ENCODE measurements at places on chromosomes 2 and 18.

GRCh38 chr2:160918906-160919503 is 241.2 kb upstream of the TANK start:
- no peak for DNase-seq

GRCh38 chr18:75696391-75696790 is 268.9 kb upstream of the SMIM21 start:
- DNase-seq, result no peak

DNA sequence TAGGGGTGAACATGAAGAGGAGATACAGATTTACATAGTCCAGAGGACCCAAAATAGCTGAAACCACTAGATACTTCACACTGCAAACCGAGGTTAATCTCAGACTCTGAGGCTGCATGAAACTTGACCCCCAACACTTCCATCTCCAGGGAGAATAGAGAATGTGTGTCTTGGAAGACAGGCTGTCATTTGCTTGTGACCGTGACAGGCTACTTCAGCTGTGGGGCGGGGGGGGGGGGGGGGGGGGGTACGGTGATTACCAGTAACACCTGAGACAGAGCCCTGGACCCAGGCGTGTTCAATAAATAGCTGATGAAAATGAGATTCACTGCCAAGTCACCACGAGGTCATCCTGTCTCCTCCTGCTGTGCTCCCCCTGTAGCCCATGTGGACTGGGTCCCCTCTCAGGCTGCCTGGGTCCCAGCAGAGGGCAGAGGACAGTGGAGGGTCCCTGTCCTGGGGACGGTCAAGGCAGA is 5.7 kb upstream of the KLHL29 start:
- no peak for DNase-seq

GRCh38 chr2:3739313-3739712 is 35.9 kb downstream of the DCDC2C start:
- DNase-seq, result no peak

GRCh38 chr2:240884221-240884620 is 11.7 kb downstream of the MAB21L4 start:
- DNase-seq, result no peak

- DNase-seq, result no peak
Observed at GRCh38 chr2:174778085-174778981, 14.1 kb upstream of the CHRNA1 start.

- no peak for DNase-seq
Observed at GRCh38 chr2:64880193-64880951, 108.8 kb upstream of the SLC1A4 start.

DNA sequence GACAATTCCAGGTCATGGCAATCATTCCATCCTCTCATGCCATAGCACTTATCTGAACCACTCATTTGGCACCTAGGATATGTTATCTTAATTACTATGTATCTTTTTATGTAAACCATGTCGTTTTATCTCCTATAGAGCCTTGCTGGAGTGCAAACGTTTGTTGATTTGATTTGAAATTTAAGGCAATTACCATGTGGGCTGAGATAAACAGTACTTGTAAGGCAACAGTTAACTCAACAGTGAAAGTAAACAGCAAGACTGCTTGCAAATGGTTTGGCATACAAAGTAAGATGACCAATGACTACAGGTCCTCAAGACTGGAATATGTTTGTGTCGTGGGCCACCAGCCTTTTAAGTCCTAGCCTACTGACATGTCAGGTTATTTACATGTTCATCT is 133.7 kb upstream of the ZFP36L2 start:
- DNase-seq, result no peak

DNA sequence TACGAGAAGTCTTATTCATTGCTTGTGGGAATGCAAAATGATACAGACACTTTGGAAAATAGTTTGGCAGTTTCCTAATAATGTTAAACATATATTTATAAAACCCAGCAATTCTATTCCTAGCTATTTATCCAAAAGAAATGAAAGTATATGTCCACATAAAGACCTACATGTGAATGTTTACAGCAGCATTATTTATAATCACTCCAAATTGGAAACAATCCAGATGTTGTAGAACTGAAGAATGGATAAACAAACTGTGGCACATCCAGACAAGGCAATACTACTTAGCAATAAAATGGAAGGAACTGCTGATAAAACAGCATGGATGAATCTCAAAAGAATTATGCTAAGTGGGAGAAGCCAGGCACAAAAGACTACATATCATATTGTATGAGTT is 19.3 kb downstream of the MRPL33 start:
- no peak for DNase-seq

- no peak for DNase-seq
Observed at GRCh38 chr18:49697757-49698524, 115.4 kb downstream of the ACAA2 start.

DNA sequence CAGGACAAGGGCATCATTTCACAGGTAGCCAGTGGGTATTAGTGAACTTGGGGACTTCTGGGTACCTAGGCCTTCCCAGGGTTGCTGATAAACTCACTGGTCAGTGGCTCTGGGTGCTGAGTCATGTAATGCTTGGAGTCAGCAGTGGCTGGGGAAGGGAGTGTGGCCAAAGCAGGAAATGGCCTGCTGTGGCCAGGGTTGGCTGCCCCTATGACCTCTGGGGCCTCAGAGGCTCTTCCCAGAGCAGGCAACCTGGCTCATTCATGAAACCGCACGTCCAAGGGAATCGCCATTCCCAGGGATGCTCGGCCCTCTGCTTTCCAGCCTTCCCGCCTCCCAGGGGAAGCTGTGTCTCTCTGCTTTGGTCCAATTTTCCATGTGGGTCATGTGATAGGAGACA is 294.9 kb downstream of the DYSF start:
- no peak for DNase-seq

- DNase-seq, result no peak
Observed at GRCh38 chr2:196314157-196314556, 142.8 kb upstream of the STK17B start.

GRCh38 chr2:11584525-11585056 is 50.7 kb downstream of the GREB1 start:
- DNase-seq, result no peak

- DNase-seq, result peak; percentile 27
Observed at GRCh38 chr2:216698895-216699294, 3.5 kb upstream of the IGFBP5 start.

DNA sequence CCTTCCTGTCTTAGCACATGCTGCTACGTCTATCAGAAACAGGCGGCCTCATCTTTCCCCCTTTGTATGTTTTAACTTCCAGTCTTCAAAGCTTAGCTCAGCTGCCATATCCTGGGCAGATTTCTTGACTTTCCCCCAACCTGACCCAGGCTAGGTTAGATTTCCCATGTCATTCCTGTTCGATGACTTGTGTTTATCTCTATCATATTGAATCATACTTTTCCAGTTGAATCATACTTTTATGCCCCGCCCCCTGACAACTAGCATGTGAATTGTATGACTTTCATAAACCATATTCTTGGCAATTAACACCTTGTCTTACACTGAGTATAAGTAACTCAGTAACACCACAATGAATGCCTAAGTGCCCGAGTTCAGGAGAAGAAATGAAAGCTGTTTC is 128.3 kb downstream of the CYRIA start:
- no peak for DNase-seq

GRCh38 chr2:191006297-191006696 is 7.7 kb downstream of the STAT1 start:
- no peak for DNase-seq

DNA sequence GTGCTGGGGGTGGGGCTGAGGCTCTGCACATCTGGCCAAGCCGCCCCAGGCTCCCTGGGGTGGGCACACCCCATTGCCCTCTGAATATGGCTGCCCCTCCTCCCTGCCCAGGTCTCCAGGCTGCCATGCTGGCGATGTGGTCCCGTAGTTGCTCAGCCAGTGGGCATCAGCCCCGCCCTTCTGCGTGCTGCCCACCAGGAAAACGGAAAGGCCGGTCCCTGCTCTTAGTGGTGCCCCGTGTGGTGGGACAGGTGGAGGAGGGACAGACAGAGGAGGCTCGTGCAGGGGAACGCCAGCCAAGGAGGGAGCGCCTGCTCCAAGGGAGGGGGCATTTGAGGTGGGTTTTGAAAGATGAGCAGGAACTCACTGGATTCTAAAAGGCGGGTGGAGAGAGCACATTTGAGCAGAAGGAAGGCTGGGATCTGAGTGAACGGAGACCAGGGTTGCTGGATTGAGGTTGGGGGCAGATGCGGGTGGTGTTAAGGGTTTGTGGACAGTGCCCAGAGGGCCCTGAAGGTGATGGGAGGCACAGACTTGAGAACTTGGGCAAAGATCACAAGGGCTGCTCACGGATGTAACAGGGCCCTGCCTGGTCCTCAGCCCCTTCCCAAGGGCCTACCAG is 6.7 kb upstream of the B3GNT7 start:
- DNase-seq, result no peak

- no peak for DNase-seq
Observed at GRCh38 chr18:79878741-79879378, 72.6 kb downstream of the SLC66A2 start.

DNA sequence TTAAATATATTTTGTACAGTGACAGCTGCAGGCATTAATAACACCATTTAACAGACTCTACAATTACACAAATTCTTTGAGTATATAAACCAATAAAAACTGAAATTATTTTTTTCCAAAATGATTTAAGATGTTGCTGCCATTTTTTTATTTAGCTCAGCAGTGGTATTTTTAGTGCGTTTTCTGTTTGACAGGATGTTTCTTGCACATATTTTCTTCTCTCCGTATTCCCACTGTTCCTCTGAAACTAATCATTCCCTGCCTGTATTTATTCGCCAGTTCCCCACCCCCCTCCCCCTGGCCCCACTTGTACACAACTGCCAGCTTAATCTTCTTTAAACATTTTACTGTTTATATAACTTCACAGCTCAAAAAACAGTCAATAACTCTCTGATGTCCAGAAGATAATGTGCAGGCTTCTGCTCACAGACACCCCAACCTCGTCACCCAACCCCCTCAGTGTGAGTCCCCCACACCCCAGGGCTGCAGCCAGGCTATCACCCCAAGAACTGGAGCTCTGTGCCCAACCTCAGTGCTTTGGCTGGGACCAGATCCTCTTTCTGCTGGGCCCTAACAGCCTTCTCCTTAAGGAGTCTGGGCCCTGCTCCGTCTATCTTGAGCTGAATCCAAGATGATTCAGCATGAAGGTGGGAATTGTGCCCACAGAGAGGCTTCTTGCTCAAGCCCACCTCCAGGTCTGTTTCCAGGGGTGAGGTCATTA is 41.6 kb upstream of the MAP4K4 start:
- no peak for DNase-seq

DNA sequence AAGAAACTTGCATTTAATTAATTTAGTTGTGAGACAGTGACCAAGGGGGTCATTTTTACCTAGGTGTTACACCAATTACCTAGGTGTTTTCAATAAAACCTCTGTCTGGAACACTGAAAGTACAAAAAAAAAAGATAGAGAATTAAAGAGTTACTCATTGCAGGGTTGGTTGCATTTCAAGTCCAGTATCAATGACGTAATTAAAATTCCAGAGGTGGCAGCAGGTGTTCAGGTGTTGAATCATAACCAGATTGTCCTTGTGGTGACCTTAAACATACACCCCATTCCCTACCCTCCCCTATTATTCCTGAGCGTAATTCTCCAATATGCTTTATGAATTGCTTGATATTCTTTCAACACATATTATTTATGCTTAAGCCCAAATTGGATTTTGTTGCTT is 352.0 kb upstream of the SLC8A1 start:
- DNase-seq, result no peak

DNA sequence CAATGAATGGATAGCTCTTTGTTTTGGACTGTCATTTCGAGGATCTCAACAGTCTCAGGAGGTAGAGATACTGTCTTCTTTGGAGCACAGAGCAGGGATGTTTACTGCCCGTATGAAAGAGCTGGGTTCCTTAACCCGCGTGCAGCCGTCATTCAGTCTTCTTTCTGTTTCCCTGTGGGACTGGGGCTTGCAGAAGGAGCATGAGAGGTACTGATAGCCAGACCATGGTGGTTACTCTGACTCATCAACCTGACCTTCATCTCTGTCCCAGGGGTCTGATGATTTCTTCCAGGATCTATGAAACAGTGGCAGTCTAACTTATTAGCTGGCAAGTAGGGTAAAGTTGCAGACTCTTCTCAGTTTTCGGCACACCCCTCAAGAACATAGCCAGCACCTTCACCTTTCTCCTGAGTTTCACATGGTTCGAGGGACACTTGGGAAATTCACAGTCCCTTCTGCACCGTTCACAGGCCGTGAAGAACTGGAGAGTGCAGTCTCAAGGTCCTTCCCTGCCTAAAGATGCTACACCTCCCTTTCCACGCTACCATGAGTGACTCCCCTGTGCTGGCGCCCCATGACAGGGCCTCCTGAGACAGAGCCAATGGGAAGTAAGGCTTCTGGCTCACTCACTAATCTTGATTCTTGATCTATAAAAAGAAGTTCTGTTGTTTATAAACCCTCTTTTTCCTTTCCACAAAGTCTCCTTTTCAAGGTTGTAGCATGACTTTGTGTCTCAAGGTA is 226.2 kb downstream of the MC4R start:
- no peak for DNase-seq

DNA sequence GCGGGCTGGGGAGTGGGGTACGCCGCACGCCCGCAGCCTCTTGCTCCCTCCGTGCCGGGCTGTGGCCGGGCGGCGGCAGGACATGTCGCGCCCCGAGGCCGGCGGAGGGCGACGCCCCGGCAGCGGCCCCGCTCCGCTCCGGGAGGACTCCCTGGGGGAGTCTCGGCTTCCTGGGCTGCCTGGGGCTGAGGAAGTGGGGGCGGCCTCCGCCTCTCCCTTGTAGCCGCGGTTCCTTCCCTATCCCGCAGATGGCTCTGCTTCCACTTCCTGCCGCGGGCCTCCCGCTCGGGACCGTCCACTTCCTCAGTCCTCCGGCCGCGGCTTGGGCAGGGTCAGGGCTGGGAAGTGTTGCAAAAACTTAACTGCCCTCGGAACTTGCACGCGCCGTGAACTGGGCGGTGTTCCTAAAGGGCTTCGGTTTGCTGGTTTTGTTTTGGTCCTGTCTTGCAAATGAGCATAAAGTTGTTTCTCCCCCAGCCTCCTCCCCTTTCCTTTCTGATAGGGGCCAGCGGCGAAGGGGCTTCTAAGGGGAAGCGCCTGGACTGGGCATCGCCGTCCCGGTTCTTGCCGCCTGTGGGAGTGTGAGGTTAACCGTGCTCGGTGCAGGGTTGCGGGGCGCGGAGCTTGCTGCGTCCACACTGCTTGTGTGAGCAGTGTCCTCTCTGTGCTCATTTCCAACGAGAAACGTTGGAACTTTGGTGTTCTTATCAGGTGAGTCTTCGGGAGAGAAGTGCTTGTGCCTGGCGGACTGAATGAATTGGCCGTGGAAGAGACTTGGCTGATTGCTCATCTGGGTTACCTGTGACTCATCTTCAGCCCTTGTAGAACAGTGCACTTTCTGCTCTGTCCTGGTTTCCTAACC is 600 bp downstream of the RALB start:
- DNase-seq, result no peak

DNA sequence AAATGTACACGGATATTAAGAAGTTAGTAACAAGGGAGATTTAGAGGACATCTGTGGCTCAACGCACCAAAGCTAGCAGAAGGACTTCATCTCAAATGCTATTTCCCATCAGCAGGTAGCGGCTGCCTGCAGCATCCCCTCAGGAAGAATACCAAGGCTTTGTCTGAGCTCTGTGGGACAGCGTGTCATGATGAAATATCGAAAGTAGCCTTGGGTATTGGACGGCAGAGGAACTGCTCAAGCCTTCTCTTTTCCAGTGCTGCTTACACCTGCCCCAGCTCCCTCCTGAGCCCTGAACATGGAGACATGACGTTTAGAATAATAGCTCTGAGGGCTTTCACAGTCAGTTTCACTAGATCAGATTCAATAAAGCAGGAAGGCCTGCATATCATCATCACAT is 241.6 kb downstream of the SUCLG1 start:
- no peak for DNase-seq

- peak; percentile 87 for DNase-seq
Observed at GRCh38 chr2:163347982-163348856, 387.6 kb downstream of the FIGN start.

GRCh38 chr18:22088029-22088428 is 81.4 kb upstream of the GATA6 start:
- no peak for DNase-seq
